IPS DF 6.9 (cell line): ENCODE measurements at places on chromosomes 5 and 9.

DNA sequence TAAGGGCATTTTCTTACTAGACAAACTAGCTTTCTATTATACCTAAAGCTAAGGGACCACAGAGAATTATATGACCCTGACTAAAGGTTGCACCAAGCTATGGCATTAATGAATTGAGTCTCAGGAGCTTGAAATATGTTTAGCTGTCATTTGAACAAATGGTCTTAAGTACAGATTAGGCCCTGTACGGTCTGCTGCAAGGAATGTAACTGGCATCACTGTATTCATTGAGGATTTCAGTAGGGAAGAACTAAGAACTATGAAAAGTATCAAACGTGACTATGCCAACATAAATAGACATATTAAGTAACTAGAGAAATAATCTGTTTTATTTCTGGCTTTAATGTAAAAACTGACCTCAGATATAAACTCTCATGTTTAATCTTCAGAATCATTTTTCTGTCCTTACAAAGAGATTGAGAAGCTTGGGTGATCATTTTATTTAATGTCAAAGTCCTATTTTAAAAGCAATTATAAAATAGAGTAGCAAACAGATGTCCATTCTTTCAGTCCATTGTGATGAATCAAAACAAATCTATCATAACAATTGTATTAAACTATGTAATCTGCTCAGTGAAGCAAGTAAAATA is 845.9 kb downstream of the MAT2B start:
- DNase-seq, result no peak

GRCh38 chr5:174563899-174564298 is 160.5 kb upstream of the MSX2 start:
- DNase-seq, result no peak

- DNase-seq, result no peak
These were observed 1.5 kb upstream of the DNM1 start for GRCh38 chr9:128201441-128202369.

GRCh38 chr9:116115761-116116353 is 37.7 kb upstream of the PAPPA start:
- no peak for DNase-seq

- no peak for DNase-seq
These were observed 116.2 kb downstream of the CDK5RAP2 start for GRCh38 chr9:120463765-120464164.

DNA sequence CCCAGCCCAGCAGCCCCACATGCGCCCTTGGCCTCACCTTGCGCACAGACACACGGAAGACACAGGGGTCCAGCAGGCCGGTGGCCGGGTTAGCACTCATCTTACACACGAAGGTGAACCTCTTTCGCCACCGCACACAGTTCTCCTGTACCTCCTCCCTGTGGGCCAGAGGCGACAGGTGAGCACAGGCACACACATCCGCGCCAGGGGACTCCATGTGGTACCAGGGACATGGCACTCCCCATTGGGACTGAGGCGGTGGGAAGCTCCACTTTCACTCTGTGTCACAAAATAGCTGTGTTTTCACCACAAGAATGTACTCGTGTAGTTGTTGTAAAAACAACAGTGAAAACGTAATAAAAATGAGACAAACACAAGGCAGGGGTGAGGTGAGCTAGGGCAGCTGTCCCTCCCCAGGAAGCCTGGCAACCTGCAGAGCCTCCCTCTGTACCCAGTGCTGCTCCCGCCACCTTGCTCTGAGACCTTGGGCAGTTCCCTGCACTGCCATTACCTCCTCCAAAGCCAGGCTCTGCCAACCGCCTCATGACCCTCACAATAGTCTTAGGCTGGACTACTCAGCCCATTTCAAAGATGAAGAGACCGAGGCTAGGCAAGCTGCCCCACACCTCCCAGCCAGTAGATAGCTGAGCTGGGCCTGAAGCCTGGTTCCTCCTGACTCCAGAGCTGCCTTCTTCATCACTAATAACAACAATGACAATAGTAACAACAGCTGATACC is 16.3 kb upstream of the DPM2 start:
- no peak for DNase-seq

- DNase-seq, result no peak
These were observed 54.7 kb upstream of the ZFR start for GRCh38 chr5:32499261-32499660.

- DNase-seq, result no peak
These were observed 58.8 kb upstream of the IGFBPL1 start for GRCh38 chr9:38482918-38483592.

GRCh38 chr5:126780165-126780827 is 3.4 kb downstream of the LMNB1 start:
- DNase-seq, result no peak

DNA sequence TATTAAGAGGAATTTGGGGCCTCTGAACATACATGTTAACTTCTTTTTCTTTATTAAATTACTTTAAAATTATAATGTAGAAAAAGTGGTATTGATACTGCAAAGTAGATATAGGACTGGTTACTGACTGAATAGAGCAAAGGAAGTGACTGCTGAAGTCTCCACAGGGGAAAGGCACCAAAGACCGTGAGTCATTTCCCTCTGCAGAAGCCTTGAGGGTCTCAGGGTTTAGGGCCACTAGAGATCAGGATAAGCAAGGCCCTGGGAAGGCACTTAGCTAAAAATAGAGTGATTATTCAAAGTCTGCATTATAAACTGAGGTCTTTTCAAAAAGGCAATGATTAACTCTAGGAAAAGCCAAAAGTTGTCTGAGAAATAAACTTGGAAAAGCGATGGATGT is 44.7 kb upstream of the ITGA1 start:
- no peak for DNase-seq

GRCh38 chr5:171131497-171131896 is 177.6 kb upstream of the TLX3 start:
- no peak for DNase-seq

DNA sequence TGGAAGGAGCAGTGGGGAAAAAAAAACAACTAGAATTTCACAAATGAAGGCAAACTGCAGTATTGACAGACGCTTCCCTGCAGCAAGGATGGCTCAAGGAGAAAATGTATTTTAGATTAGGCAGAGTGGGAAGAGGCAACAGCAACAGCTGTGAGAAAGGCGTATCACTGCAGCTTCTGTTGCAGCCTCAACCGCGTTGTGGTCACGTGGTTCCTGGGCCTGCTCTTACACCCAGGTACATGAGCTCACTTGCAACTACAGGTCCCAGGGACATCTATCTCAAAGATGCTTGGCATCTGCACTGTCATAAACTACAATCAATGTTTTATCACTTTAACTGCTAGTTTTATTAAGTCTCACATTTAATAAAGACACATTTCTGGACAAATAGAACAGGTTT is 36.0 kb upstream of the GOLM1 start:
- no peak for DNase-seq

- no peak for DNase-seq
These were observed 120.5 kb downstream of the C5orf15 start for GRCh38 chr5:133847886-133848285.

DNA sequence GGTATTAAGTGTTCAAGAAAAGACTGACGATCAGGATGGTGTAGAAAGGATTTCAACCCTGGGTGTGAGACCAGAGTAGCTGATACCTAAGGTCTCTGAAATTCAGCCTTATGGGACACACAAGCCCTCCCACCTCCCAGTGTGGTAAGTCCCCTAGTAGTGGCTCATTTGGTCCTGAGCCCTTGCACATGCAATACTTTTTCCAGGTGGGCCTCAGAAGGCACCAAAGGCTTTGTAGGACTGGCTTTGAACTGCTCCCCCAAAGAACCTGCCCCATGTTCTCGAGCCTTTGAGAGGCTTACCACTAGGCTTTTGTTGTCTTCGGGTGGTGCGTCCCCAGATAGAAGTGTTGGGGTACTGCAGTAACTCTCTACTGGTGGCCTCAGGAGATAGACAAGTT is 803 bp downstream of the GARIN3 start:
- DNase-seq, result no peak

- no peak for DNase-seq
These were observed 224.0 kb downstream of the GAS1 start for GRCh38 chr9:86723346-86723745.

DNA sequence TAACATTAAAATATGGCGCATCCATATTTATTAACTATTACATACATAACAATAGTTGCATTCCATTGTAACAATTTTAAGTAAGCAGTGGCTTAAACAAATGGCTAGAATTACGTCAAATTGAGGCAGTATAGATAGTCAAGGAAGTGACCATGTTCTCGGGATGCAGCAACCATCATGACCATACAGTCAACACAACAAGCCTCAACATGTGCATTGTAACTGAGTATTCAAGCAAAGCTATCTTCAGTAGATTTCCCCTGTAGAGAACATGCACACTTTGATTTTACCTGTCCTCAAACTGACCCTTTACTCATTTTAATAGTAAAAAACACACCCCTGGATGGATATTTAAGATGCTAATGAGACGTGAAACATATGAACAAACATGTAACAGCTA is 356.4 kb downstream of the HINT1 start:
- no peak for DNase-seq

DNA sequence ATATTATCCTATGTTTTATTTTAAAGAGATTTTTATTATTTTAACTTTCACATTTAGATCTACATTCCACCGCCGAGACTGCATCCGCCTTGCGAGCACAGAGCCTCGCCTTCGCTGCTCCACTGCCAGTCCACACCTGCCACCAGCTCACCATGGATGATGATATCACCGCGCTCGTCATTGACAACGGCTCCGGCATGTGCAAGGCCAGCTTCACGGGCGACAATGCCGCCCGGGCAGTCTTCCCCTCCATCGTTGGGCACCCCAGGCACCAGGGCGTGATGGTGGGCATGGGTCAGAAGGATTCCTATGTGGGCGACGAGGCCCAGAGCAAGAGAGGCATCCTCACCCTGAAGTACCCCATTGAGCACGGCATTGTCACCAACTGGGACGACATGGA is 8.6 kb upstream of the TBCA start:
- DNase-seq, result no peak

- DNase-seq, result no peak
These were observed 44.5 kb downstream of the CAMSAP1 start for GRCh38 chr9:135862809-135863208.

GRCh38 chr9:136949239-136949816 is 2.7 kb upstream of the LCN12 start:
- no peak for DNase-seq

GRCh38 chr9:109063760-109064159 is 50.5 kb upstream of the CTNNAL1 start:
- no peak for DNase-seq

DNA sequence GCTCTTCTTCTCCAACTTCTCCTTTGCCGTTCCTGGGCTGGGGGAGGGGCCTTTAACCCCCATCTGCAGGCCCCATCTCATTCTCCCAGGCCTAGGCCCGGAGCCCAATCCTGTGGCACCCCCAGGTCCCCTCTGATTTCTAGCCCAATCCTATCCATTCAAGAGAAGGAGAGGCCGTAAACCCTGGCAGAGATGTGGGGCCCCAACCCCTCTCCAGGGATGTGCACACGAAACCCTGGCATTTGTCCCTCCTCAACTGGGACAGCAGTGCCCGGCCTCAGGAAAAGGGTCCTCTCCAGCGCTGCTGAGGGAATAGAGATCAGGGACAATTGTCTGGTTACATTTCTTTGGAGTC is 24.2 kb upstream of the ADAMTS2 start:
- no peak for DNase-seq

DNA sequence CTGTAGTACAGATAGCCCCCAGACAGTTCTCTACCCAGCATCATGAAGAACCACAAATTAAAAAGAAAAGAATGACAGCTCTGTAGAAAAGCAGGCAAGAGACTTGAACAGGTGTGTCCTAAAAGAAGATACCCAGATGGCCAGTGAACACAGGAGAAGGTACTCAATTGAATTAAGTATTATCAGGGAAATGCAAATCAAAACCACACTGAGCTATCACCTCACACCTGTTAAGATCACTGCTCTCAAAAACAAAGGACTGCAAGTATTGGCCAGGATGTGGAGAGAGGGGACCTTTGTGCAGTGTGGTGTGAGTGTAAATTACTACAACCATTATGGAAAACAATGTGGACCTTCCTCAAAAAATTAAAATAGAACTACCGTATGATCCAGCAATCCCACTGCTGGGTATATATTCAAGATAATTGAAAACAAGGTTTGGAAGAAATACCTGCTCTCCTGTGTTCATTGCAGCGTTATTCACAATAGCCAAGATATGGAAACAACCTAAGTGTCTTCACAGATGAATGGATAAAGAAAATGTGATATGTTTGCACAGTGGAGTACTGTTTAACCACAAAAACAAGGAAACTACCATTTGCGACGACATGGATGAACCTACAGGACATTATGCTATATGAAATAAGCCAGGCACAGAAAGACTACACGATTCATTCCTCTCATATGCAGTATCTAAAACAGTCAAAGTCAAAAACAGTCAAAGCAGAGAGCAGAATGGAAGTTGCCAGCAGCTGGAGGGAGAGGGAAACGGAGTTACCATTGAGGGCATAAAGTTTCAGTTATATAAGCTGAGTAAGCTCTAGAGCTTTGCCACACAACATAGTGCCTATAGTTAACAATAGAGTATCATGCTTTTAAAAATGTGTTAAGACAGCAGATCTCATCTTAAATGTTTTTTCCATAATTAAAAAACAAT is 102.6 kb downstream of the WNK2 start:
- no peak for DNase-seq

- no peak for DNase-seq
These were observed 36.2 kb upstream of the ACO1 start for GRCh38 chr9:32348106-32348695.

DNA sequence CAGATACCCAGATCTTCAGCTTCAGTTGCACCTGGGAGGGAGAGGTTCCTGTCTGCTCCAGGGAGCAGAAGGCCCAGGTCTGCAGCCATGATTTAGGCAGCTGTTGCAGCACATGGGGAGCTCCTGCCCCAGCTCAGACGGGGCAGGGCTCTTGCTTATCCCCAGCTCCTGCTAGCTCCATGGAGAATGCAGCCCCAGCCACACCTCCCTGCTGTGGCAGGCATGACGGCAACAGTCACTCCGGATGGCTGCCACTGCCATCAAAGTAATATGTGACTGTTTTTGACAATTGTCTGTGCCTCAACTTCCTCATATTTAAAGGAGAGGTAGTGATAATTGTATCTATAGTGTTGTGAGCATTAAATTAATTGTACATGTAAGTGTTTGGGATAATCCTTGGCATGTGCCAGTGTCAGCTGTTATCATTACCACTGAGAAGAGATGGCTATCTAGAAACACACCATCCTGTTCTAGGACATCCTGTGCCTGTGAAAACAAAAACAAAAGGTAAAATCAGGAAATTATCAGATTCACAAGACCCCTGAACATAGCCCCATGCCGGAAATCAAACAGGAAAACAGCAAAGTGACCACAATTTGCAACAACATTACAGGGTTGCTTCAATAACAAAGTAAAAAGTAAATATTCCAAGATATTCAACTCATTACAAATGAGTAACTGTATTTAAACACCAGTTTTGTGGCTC is 1048.8 kb upstream of the ACO1 start:
- no peak for DNase-seq

DNA sequence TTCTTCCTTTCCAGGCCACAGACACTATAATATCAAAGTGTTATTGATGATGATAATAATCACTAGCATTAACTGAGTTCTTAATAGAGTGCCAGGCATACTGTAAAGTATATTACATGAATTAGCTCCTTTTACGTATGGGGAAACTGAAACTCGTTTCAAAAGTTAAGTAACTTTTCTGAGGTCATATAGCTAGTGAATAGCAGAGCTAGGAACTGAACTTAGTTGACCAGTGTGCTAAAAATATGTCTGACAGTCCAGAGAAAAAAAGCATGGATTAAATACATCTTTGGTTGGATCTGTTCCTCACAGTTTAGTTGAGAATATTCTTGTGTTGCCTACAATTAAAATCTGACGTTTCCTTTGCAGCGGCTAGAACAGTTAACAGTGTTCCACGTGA is 18.4 kb upstream of the CATSPER3 start:
- no peak for DNase-seq

GRCh38 chr9:108270051-108270450 is 585.7 kb downstream of the ACTL7B start:
- no peak for DNase-seq
